HuH-7 (cell line): ENCODE measurements at places on chromosomes 7 and 10.

DNA sequence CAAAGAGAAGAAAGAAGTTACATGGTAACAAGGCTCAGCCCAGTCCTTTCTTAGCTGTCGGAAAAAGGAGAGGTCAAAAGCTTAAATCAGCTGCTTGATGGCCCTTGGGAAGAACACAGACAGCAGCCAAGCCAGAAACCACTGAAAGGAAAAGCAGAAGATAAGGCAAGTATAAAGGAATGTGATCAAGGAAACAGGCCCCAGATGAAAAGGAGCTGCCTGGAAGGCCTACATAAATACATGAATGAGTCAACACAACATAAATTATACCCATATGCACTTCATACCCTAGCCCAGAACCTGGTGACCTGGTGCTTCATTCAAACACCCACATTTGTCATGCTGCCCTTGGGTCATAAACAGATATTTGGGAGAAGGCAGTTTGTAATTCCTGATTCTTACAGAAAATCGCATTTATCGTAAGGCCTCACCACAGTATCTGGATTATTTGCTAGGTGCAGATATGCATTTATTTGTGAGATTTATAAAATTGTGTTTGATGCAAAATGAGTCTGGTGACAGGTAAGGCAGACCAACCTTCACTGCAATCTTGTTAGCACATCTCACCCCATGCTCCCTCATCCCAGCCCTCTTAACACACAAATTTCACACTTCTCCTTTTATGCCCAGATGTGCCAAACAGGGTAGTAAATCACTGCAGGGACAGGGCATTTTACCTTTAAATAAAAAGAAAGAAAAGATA is 94.9 kb upstream of the KCNIP2 start:
- no peak for DNase-seq

GRCh38 chr10:132054564-132054963 is 11.2 kb upstream of the JAKMIP3 start:
- peak; percentile 61 for DNase-seq

- peak; percentile 47 for DNase-seq
Measured at GRCh38 chr7:26376175-26376917, 84.7 kb downstream of the SNX10 start.

DNA sequence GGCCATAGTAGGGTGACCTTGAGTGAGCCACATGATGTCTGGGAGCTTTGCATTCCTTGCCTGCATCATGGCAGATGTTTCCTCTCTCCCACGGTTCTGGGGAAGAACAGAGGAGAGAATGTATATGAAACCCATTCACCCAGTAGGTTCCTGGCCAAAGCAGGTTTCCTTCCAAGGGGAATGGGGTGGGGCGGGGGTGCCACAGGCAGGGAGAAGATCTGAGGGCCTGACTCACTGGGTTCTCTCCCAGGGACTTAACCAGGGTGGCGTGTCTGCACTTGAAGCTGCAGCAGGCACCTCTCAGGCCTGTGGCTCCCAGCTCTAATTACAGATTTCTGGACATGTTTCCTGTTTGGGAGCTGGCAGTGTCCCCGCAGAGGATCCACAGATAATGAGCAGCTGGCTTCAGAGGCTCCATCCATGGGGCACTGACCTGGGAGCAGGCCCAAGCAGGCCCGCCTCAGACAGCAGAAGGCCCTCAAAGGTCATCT is 50.2 kb upstream of the ZMIZ1 start:
- DNase-seq = no peak

- DNase-seq = no peak
Measured at GRCh38 chr7:26507108-26507987, 215.7 kb downstream of the SNX10 start.

GRCh38 chr7:78379148-78379547 is 580.6 kb downstream of the PHTF2 start:
- DNase-seq = no peak

GRCh38 chr7:129123510-129123857 is 21.0 kb upstream of the TSPAN33 start:
- no peak for DNase-seq

GRCh38 chr7:52695973-52696595 is 339.3 kb upstream of the POM121L12 start:
- DNase-seq = no peak

DNA sequence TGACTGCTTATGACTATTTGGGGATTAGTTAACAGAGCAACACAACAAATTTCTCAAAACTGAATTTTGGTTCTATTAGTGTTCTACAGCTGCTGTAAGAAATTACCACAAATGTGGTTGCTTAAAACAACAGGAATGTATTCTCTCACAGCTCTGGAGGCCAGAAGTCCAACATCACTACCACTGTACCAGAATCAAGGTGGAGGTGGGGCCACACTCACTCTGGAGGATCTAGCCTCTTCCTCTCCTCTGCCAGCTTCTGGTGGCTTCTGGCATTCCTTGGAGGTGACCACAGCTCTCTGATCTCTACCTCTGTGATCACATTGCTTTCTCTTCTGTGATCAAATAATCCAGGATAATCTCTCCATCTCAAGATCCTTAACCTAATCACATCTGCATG is 194.7 kb upstream of the BMPER start:
- DNase-seq = no peak

GRCh38 chr10:93065675-93066543 is 5.3 kb downstream of the CYP26C1 start:
- DNase-seq = no peak

GRCh38 chr7:29109358-29109757 is 37.0 kb downstream of the CPVL start:
- no peak for DNase-seq

- no peak for DNase-seq
Measured at GRCh38 chr7:77284616-77285015, 85.0 kb upstream of the FGL2 start.

DNA sequence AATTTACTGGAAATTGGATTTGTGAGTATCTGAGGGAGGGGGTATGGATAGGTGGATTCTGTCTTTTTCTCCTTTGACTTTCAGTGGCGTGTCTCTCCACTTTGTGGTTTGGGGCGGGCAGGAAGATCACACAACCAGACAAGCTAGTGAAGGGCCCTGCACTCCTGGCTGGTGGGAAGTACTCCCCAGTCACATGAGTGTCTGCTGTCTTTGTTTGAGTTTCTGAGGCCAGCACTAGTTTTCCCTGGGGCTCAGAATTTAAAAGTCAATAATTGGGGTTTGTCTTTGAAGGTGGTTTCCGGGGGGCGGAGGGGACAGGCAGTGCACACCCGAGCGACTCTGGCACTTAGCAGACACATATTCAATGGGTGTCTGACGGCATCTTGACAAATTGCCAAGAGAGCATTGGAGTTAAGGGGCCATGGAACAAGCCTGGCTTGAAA is 120.1 kb downstream of the WDFY4 start:
- DNase-seq = no peak

- DNase-seq = no peak
Measured at GRCh38 chr7:197413-198335, 5.3 kb downstream of the FAM20C start.

- DNase-seq = no peak
Measured at GRCh38 chr7:17056491-17057142, 174.8 kb upstream of the AGR3 start.

GRCh38 chr7:94507462-94507861 is 2.1 kb upstream of the CASD1 start:
- DNase-seq = no peak

DNA sequence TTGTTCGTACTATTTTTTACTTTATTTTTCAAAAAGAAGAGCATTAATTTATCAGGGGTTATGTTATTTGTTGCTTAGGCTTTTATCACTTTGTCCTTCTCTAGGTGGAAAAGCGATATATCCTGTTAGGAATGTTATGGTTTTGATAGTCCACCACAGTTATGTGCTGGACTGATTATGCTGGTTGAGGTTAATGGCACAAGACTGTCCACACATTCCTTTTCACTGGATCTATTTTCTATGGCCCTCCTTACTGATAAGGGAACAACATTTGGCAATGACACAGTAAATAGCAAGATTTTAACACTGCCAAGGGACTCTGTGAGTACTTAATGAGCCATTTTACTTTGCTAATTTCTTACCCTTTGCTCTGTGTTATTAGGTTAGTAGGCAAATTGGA is 1212.3 kb downstream of the NXPH1 start:
- no peak for DNase-seq

DNA sequence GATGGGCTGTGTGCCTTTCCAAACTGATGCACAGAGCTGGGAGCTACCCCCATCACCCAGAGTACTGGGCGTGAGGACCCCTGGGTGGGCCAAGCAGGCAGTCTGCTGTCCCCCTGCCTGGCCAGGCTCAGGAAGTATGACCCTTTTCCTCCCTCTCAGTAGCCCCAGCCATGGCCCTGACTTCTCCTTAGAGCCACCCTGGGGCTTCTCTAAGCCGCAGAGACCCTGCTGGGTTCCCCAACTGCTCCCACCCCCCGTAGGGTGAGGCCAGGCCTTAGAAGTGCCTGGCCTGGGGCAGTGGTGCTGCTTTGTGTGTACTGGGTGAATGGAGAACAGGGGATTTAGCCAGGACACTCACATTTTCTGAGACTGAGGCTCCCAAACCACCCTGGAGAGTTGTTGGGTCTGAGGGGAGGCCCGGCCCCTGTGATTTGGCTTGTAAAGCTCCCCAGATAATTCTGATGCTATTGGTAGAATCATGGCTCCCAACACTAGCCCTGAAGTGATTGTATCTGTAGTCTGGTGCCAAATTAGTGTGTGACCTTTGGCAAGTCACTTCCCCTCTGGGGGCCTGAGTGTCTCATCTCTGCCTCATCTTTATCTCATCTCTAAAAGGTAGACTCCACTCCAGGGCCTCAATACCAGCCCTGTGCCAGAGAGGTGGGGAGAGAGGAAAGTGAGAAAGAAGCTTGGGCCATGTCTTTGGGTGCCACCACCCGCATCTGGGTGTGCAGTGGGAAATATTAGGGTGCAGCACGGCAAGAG is 99.7 kb upstream of the PPIF start:
- no peak for DNase-seq

GRCh38 chr10:27724287-27724686 is 21.3 kb downstream of the MKX start:
- DNase-seq = no peak

GRCh38 chr7:91398341-91398740 is 134.1 kb downstream of the FZD1 start:
- no peak for DNase-seq

DNA sequence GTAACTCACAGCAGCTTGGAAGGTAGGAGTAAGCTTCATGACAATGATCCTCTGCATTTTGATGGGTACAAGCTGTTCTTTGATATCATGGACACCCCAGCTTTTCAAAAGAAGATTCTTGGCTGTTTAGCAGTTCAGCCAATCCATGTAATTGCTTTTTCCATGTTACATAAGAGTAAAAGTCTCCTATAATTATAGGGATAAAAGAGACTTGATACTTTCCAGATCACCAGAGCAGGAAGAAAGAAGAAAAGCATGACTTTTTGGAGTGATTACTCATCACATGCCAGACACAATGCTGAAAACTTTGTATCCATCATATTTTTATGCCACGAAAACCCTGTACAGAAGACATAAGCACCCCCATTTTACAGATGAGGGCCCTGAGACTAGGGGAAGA is 1049.7 kb downstream of the NRG3 start:
- DNase-seq = no peak

DNA sequence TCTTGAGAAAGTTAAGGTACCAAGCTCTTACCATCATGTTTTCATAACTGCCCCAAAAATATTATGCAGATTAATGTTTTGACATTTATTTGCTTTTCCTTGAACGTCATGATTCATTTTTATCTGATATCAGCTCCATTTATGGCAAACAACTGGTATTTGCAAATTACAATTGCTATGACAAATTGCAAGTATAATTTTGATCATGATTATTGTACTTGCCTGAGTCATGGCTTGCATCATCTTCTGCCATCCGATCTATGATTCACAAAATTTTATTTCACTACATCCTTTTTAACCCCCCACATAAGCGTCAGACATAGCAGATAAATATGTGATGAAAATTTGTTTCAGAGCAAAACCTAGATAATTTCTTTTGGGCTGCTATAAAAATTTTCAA is 155.0 kb downstream of the STK31 start:
- no peak for DNase-seq

DNA sequence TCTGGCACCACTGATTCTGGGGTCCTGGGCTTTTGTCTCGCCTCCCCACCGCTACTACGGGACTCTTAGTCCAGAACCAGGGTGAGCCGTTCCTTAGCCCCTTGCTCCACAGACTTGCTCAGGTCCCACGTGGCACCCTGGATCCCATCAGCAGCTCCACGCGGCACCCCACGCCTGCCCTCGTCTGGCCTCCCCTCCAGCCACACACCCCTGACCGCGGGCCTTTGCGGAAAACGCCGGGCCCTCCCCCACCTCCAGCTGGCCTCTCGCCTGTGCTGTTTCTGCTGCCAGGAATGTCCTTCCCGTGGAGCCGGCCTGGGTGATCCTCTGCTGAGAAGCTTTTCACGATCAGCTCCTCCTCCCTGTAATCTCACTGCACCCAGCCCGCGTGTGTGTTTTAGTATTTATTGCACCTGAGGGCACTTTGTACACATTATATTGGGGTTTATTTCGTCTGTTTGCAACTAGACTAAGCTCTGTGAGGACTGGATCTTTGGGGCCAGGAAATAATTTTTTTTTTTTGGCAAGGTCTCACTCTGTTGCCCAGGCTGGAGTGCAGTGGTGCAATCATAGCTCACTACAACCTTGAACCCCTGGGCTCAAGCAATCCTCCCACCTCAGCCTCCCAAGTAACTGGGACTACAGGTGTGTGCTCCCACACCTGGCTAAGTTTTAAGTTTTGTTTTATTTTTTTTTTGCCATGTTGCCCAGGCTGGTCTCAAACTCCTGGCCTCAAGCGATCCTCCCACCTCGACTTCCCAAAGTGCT is 10.5 kb upstream of the TTYH3 start:
- peak; percentile 73 for DNase-seq

- no peak for DNase-seq
Measured at GRCh38 chr7:120583899-120584586, 273.9 kb downstream of the TSPAN12 start.

DNA sequence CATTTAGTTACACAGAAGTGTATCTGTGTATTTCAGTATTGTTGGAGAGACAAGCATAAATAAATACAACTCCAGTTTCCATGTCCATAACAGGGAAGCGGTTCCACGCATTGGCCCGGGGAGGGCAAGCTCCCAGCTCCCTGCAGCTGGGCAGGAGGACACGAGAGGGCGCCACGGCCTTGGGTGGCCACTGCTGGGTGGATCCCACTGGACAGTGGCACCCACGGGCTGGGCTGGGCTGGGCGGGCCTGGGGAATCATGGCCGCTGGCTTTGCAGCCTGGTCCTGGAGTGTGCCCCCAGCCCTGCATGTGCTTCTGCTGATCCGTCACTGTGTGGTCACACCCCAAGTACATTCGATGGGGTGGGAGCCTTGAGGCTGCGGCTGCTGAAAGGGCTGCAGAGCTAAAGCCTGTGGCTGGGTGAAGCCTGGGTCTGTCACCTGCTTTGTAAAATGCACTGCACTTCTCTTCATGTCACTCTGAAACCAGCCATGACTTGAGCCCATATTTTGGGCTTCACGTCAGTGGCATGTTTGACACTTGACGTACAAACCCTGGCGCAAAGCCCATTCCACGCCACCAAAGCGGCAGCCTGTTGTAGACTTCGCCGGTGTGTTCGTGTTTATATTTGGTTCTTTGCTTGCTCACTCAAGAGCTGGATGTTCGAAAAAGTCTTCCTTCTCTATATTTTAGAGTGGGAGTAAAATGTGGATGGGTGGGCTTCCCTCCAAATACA is 27.5 kb downstream of the LRRC27 start:
- no peak for DNase-seq

- DNase-seq = no peak
Measured at GRCh38 chr10:121556455-121556854, 41.8 kb downstream of the FGFR2 start.
